ENCODE measurements at places on chromosomes 12 and 14. TPM values are rescaled to one million over a fixed set of nuclear protein-coding genes. Genes with fewer than 3 reads are reported as not detected.

Gene GLIPR1L2
- total RNA-seq = not detected

Gene TRIM9
- 4.2 TPM for total RNA-seq

DNA sequence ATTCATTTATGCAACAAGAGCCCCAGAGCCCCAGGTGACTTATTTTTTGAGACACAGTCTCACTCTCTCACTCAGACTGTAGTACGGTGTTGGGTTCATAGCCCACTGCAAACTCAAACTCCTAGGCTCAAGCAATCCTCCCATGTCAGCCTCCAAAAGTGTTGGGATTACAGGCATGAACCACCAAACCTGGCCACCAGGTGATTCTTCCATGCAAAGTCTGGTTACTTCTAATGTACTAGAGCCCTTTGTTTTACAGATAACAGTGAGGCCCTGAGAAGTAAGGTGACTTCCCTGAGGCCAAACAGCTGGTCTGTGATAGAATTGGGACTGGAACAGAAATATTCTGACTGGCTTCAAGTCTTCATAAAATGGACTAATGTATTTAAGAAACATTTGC, 10.0 kb upstream of the KCNK10 start:
- H3K27me3 ChIP-seq = no peaks in the 10 kb centered on the region
- no peak overlapping the region for H3K27ac ChIP-seq
- H3K4me1 ChIP-seq = no peaks in the 10 kb centered on the region

GRCh38 chr14:99781853-99782610, 11.2 kb upstream of the EML1 start:
- no peak overlapping the region for H3K4me3 ChIP-seq
- no peaks in the 10 kb centered on the region for H3K27me3 ChIP-seq
- no peaks in the 10 kb centered on the region for H3K36me3 ChIP-seq
- no peak for DNase-seq
- no peak overlapping the region for H3K27ac ChIP-seq
- H3K4me1 ChIP-seq = no peaks in the 10 kb centered on the region

DNA sequence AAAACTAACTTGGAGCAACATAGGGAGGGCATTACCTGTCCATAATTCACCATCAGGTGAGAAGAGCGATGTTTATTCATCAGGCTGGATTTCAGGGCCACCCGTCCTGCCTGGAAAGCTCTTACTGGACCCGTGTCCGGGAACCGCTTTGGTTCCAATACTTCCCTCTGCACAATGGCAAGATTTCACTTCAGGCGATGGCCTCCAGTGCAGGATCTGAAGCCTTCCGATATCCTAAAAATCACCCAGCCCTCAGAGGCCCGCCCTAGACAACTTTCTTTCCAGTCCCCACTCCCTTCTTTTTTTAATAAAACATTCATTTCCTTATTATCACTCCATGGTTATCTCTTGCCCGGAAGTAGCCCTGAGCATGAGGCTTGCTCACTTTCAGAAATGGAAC, 92.5 kb downstream of the BCL11B start:
- H3K4me3 ChIP-seq = no peak overlapping the region
- no peak for DNase-seq
- H3K27me3 ChIP-seq = no peaks in the 10 kb centered on the region
- no peak overlapping the region for H3K27ac ChIP-seq
